Eye (tissue), 1 donor: ENCODE measurements at places on chromosomes 16 and 17.

DNA sequence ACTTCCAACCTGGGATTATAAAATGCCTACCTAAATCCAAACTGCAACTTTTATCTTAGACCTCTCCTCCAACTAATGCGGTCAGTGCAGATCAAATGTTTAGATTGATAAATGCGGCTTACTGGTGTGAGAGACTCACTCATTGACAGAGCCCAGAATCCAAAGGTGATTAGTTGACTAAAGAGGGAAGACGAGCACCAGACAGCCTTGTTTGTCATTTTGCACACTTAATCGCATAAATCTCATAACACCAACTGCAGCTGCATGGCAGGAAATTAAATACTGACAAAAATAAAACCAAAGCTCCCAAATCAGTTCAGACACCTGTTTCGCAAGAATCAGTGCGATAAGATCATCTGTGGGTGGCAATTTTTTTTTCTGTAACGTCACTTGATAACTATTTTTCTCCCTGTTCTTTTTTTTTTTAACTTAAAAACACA lies 35.9 kb downstream of the NACA2 start:
- DNase-seq = no peak

DNA sequence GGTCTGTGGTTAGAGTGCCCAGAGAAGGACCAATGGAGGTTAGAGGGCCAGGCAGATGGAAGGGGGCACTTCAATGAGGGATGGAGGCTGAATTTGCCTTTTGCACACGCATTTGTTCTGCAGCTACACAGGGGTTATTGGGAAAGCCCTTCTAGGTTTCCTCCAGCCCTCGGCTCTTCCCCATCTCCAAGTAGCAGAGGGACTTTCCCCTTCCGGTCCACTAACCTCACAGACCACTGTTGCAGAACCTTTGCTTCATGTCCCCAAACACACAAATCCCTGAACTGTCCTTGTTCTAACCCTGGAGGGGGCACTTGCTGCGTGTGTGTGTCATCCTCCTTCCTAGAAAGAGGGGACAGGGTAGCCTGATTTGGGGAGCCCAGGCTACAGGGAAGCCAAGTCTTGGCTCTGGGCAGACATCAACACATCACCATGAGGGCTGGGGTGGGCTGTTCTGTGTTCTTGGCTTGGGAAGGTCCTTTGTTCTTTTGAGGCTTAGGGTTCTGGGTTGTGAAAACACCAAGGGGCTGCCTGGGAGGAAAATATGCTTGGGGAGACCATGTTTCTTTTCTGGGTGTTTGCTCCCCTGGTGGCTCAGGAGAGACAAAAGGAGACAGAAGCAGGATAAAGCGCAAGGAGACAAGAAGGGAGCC lies 7.3 kb upstream of the NR1D1 start:
- DNase-seq = peak; percentile 81

- DNase-seq = no peak
Measured at GRCh38 chr17:74860872-74861661, 1.4 kb upstream of the GRIN2C start.

DNA sequence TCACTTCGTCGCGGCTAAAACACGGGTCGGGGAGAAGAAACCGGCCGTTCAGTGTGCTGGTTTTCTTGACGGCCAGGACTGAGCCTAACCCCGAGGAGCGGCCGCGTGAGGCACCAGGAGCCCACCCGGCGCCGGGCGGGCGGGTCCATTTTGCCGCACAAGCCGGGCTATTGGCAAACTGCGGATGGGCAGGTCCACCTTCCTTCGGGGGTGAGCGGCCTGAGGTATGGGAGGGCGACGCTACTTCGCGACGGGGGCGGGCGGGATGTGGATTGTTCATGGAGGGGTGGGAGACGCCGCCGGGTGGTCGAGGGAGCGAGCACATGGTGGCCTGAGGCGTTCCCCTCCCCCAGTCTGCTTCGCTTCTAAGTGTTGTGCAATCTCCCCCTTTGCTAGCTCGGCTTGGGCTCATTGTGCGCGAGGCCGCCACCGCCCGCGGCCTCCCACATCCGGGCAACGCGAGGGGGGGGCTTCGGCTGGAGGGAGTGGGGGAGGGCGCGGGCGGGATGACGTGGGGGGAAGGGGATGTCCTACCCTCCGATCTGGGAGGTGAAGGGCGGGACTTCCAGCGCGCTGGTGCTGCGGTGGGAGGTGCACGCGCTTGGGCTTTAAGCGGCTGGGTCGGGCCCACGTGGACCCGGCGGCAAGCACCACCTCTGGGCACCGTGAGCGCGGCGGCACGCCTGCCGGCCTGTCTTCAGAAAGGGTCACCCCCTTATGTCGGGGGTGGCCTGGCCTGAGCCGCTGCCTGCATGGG lies 5.9 kb upstream of the CD68 start:
- peak; percentile 96 for DNase-seq

DNA sequence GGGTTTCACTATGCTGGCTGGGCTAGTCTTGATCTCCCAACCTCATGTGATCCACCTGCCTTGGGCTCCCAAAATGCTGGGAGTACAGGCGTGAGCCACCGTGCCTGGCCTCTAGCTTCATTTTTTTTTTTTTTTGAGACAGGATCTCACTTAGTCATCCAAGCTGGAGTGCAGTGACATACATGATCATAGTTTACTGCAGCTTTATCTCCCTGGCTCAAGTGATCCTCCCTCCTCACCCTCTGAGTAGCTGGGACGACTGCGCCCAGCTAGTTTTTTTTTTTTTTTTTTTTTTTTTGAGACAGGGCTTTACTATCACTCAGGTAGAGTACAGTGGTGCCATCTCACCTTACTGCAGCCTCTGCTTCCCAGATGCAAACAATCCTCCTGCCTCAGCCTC lies 9.7 kb downstream of the RPA1 start:
- no peak for DNase-seq

DNA sequence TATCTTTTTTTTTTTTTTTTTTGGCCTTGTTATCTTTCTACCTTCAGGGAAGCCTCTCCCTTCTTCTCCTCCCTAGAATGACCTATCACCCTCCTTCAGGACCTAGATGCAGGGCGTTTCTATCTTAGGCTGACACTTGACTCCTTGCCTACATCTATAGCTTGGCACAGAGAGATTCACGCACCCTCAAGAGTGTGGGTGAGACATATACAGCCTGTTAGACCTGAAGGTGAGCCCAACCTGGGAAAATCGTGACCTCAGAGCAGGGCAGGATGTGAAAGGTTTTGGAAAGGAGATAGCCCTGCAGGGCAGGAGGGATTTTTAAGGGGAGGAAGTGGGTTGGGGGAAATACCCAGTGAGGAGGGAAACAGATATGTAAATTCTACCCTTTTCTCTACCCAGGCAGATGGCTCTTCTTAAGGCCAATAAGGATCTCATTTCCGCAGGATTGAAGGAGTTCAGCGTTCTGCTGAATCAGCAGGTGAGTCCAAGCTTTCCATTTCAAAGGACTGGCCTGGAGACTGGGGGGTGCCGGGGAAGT lies at the start of gene AHSP:
AHSP (plus strand) TSS at position 167 of the 541 bp plus-strand sequence; CDS start at position 407, 240 bp downstream.
- DNase-seq = no peak

DNA sequence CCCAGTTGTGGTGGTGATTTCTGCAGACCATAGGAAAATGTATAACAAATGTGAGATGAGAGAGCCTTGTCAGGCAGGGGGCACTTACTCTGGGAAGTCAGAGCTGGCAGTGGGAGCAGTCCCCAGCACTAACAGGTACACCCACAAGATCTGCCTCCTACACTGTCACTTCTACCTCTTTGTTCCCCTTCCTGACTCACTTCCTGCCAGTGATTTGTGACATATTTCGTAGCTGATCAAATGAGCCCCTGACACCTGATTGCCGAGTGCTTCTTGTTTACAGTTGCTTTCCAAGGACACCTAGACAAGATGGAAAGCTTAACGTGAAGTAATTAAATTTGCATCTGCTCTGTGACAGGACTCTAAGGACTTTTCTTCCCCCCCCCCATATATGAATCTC lies 40.5 kb downstream of the FTO start:
- DNase-seq = no peak

DNA sequence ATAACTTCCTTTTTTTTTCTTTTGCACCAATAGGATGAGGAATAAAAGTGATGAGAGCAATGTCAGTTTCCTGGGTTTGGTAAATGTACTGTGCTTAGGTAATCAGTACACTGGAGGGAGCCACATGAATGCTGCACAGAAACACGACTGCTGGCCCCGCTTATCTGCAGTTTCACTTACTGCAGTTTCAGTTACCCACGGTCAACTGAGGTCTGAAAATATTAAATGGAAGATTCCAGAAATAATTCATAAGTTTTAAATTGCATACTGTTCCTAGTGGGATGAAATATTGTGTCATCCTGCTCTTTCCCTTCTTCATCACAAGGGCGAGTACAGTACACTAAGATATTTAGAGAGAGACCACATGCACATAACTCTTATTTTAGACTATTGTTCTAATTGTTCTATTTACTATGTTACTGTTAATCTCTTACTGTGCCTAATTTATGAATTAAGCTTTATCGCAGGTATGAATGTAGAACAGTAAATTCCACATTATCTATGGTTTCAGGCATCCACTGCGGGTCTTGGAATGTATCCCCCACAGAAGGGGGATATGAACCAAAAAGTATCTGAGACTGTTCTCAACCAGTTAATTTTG lies 6.4 kb upstream of the LGALS3BP start:
- no peak for DNase-seq

- no peak for DNase-seq
Measured at GRCh38 chr16:85761861-85762260, 11.0 kb upstream of the C16orf74 start.

- no peak for DNase-seq
Measured at GRCh38 chr16:57009643-57010170, 20.4 kb downstream of the NLRC5 start.

GRCh38 chr16:49910541-49911071 lies 54.7 kb upstream of the ZNF423 start:
- peak; percentile 38 for DNase-seq

GRCh38 chr16:12341966-12342365 lies 365.4 kb downstream of the SNX29 start:
- no peak for DNase-seq

- no peak for DNase-seq
Measured at GRCh38 chr17:43591001-43591400, 44.9 kb upstream of the ETV4 start.

DNA sequence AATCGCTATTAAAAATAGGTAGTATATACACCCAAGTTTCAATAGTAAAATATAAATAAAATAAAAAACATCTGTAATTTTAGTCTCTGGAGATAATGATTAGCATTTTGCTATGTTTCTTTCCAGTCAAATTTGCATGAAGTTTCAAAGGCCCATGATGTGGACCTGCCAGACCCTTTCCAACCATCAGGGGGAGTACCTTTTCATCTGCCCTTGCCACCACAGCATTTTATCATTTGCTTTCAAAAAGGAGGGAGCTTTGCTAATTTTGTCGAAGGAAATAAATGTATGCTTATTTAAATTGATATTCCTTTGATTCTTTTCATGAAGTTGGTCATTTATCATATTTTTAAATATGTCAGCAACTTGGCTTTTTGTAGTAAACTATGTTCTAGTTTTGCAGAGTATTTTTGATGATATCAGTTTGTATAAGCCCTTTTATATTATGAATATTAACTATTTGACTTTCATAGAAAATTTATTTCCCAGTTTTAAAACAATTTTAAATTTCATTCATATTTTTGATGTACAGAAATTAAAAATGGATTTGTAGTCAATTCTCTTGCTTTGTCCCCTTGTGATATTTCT lies 115.2 kb upstream of the NETO2 start:
- no peak for DNase-seq

DNA sequence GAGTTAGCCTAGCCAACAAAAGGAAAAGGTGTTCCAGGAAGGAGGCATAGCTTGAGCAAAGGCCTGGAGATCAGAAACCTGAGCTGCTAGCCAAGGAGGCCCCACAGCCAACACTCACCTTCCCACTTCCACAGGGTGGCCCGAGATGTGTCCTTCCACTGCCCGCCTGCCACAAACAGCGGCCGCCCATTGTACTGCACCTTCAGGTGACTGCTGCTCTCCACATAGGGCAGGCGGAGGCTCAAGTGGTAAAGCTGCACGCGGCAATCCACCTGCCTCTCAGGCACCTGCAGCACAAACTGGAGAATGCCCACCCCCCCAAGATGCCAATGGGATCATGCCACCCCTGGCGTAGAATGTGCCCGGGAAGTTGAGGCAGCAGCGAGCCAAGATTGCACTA lies 111.5 kb downstream of the RMI2 start:
- DNase-seq = no peak

GRCh38 chr17:82913304-82914043 lies 73.7 kb upstream of the ZNF750 start:
- DNase-seq = no peak

- no peak for DNase-seq
Measured at GRCh38 chr17:9350080-9350479, 225.5 kb downstream of the STX8 start.

GRCh38 chr17:74878658-74879057 lies 5.9 kb upstream of the FDXR start:
- no peak for DNase-seq

- DNase-seq = no peak
Measured at GRCh38 chr16:86044881-86045590, 146.1 kb downstream of the IRF8 start.

- no peak for DNase-seq
Measured at GRCh38 chr16:48965386-48965785, 316.3 kb downstream of the CBLN1 start.

DNA sequence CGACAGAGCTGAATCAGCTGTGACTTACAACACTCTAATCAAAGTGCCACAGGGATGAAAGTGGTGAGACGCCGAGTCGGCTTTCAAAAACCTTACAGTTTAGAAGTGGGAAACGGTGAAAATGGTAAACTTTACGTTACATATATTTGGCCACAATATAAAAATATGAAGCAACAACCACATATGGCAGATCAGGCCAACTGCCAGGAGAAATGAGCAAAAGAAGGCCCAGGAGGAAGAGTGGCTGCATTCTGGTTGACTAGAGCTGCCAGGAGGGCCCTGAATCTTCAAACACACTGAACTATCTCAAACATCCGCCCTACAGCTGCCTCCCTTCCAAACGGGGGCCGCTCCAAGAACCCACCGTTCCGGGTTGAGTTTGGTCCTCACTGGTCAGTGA lies 56.3 kb downstream of the MRM3 start:
- DNase-seq = no peak

DNA sequence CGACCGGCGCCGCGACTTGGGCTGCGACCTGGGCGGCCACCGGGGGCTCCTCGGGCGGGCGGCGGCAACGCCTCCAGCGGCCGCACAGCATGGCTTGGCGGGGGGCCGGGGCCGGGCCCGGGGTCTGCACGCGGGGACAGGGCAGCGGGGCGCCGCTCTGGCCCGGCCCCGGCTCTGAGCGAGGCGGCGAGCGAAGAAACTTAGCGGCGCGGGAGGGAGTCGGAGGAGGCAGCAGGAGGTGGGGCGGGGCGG lies at the start of gene PLCD3:
PLCD3 (minus strand) TSS at position 196 of the 252 bp plus-strand sequence; CDS start at position 91, 105 bp downstream.
- no peak for DNase-seq

- DNase-seq = peak; percentile 51
Measured at GRCh38 chr17:78356101-78356713, 3.7 kb downstream of the SOCS3 start.

- no peak for DNase-seq
Measured at GRCh38 chr17:16583781-16584180, 14.8 kb upstream of the ZNF287 start.

GRCh38 chr16:2527071-2527783 lies 4.0 kb downstream of the CEMP1 start:
- DNase-seq = no peak

DNA sequence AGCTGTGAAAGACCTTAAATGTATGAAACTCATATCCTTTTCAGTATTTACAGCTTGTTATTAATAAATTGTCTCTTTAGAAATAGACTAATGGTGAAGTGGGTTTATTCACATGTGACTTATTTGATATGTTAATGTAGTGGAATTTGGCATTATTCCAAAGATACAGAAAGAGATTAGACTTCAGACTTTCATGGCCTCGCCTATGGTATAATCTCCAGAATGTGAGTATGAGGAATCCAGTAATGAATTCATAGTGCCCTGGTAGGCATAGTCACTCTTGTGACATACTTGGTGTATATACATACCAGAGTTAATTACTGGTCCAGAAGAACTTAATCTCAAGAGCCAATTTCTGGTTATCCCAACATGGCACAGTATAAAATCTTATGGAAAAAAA lies 72.7 kb downstream of the OMG start:
- peak; percentile 9 for DNase-seq
